ENCODE measurements at places on chromosomes 5 and 9. TPM values are rescaled to one million over a fixed set of nuclear protein-coding genes. Genes with fewer than 3 reads are reported as not detected.

Gene CNTNAP3
- total RNA-seq = 10.5 TPM

- DNase-seq = no peak
These were observed 105.7 kb downstream of the LURAP1L start for GRCh38 chr9:12880406-12881015.

Gene C5orf34
- 1.5 TPM for total RNA-seq

- DNase-seq = no peak
These were observed 38.0 kb downstream of the RASGEF1C start for GRCh38 chr5:180170810-180171567.

Gene SH2D3C
- 22.6 TPM for total RNA-seq

Gene PCDHGC5
- 3.8 TPM for total RNA-seq

DNA sequence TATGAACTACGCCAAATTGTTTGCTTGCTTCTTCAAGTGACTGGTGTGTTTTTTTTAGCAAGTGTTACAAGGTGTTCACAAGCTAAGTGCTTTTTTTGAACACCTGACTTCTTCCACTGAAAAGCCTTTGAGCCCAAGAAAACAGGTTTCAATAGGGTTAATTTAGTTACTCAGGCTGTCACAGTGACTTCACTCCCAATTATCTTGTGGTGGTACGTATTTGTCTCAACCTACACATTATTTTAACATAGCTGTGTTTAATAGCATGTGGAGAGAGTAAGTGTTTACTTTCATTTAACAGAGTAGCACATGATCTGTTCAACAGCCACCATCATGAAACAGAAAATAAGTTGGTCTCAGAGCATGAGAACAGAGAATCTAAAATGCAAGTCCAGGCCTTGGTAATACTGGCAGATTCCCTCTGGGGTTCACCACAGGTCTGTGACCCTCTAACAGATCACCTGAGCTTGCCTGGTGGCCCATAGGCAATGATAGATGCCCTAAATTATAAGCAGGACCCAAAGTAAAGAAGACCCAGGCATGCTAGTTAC lies 267.7 kb upstream of the SMARCA2 start:
- no peak for DNase-seq

GRCh38 chr5:102418531-102418930 lies 80.3 kb downstream of the SLCO6A1 start:
- DNase-seq = no peak

- DNase-seq = no peak
These were observed 37.3 kb upstream of the TMEM252 start for GRCh38 chr9:68577774-68578591.

DNA sequence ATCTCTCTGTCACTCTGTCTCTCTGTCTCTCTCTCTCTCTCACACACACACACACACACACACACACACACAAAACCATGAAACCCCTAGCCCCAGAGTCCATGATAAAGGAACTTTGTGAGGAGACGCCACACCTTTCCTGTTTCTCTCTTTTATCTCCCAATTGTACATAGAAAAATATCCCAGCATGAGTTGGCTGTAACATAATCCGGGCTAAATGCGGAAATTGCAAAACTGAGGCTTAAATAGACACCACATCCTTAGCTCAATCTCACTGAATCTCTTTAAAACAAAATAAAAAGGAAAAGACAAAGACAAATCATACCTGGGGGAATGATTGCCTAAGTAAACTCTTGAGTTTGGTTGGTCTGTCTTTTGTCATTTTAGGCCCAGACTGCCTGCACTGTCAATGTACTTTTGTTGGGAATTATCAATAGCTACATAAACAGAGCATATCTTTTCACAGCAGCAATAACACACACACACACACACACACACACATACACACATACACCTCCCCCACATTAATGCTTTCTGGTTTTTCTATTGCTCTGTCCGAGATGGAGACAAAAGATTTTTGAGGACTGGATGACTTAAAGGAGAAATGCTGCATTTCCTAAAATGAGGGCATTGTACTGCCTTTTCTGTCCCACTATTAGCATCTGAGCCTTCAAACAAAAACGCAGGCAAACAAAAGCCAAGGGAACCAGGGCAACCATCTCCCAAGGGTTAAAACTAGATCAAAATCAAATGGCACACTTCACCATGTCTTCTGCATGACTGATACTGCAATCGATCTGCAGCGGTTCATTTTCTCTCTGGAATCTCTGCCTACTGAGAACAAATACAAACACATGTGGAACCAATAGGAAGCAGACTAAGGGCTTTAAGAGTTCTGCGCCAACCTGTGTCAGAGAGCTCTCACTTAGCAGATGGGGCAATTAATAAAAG lies 321.5 kb downstream of the NFIB start:
- no peak for DNase-seq

DNA sequence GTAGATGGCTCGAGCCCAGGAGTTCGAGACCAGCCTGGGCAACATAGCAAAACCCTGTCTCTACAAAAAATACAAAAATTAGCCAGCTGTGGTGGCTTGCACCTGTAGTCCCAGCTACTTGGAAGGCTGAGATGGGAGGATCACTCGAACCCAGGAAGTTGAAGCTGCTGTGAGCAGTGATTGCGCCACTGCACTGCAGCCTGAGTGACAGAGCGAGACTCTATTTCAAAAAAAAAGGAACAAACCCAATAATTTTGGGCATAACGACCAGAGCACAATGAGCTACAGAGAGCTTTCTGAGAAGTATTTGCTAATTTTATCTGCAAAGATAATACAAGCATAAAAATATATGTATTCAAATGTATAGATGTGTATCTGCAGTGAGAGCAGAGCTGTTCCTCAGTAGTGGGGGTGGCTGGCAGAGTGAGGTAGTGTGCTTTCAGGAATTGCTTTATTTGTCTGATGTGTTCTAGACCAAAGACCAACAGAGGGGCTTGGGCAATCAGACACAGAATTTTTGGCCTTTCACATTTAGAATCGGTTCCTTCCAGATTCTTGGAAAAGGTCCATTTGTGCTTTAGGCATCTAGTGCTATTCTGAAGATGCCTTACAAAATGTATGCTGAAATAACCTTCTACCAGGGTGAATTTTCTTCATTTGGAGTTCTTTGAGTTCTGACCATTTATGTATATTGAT lies 5.2 kb downstream of the DOCK8 start:
- DNase-seq = no peak

GRCh38 chr5:8238080-8238479 lies 369.1 kb downstream of the MTRR start:
- no peak for DNase-seq

Gene TLE1
- 56.6 TPM for total RNA-seq

Gene FOXD4L6
- total RNA-seq = not detected

Gene PIP5K1B
- total RNA-seq = 2.0 TPM

GRCh38 chr5:148887123-148887881 lies 60.9 kb downstream of the ADRB2 start:
- DNase-seq = no peak

Gene LCN9
- not detected for total RNA-seq

GRCh38 chr9:134188386-134189144 lies 24.2 kb upstream of the RNU6ATAC start:
- peak; percentile 71 for DNase-seq

Gene ADCY2
- total RNA-seq = 10.0 TPM

- DNase-seq = no peak
These were observed 35.9 kb upstream of the IRX4 start for GRCh38 chr5:1918488-1919208.

Gene ARHGEF37
- total RNA-seq = 86.7 TPM

DNA sequence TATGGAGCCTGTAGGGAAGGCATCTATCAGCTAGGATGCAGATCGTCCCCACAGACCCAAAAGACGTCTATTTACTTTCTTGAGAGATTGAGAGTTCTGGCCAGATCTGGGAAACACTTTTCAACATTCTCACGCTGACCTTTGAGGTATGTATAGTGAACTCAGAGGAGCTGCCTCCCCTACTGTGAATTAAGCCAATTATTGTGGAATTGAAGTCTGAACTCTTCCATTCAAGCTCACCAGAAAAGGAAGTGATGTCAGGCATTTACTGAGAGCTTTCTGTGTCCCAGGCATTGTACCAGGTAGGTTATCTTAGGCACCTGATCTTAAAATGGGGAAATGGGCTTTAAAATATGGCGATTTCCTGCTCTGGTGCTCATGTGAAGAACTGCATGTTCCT lies 136.5 kb downstream of the SV2C start:
- no peak for DNase-seq

- DNase-seq = no peak
These were observed 41.1 kb downstream of the PTPRD start for GRCh38 chr9:10571699-10572098.

GRCh38 chr5:178529080-178529479 lies 61.1 kb downstream of the COL23A1 start:
- peak; percentile 33 for DNase-seq

DNA sequence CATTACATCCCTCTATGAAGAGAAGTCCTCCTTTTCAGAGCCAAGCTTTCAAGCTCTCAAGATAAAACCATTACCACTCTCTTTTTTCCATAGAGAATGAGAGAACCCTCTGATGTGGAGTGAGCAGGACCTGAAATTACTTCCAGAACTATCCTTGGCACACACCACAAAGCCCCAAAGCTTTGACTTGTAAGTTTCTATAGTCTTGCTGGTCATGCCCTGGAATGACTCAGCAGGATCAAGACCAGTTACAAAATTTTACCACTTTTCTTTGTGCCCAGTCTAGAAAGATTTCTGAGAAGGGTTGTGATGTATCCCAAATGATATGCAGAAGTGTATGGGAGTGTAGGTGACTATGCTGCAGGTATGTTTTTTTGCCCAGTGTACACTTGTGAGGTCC lies 760.6 kb downstream of the TLE1 start:
- no peak for DNase-seq

Gene NSG2
- total RNA-seq = not detected

Gene PTGS1
- 6.0 TPM for total RNA-seq

Gene LRRC19
- total RNA-seq = not detected

DNA sequence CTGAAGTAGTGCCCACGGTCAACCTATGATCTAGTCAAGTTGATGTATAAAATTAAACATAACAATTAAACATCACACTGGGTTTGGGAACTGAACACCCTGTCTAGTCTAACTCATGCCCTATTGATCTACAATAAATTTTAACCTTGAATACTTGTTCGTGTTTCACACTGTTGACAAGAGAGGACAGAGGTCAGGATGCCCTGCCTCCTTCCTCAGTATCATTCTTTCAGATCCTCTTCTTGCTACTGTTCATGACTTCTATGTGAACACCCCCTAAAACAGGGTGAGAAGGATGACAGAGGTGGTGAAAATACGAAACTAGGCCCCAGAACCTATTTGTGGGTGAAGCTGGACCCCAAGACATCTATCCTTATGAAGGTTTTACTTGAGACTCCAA lies 8.1 kb upstream of the MAT2B start:
- no peak for DNase-seq

DNA sequence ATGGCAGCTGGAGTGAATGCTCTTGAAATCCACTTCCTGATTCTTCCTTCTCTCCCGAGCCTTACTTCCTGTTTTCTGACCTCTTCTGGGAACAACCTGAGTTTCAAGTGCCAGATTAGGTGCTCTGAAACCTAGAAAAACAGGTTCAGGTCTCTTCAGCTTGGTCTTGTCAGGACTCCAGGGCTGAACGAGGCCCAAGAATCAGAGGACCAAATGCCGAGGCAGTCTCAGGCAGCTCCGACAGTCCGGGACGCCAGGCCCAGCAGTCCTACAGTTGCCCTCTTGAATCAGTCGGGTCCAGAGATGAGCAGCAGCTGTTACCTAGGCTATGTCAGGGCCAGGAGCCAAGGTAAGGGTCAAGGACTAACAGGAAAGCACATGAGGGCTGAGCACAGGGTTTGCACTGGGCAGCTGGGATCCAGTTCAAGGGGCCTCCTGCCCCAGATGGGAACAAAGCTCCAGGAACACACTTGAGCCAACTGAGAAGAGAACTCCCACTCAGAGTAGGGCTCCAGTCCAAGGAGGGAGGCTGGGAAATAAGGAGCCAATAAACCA lies 38.3 kb upstream of the ADRA1B start:
- DNase-seq = no peak

Measured in sciatic nerve (tissue), 2 donors.